ENCODE measurements at places on chromosomes 7 and 10.

DNA sequence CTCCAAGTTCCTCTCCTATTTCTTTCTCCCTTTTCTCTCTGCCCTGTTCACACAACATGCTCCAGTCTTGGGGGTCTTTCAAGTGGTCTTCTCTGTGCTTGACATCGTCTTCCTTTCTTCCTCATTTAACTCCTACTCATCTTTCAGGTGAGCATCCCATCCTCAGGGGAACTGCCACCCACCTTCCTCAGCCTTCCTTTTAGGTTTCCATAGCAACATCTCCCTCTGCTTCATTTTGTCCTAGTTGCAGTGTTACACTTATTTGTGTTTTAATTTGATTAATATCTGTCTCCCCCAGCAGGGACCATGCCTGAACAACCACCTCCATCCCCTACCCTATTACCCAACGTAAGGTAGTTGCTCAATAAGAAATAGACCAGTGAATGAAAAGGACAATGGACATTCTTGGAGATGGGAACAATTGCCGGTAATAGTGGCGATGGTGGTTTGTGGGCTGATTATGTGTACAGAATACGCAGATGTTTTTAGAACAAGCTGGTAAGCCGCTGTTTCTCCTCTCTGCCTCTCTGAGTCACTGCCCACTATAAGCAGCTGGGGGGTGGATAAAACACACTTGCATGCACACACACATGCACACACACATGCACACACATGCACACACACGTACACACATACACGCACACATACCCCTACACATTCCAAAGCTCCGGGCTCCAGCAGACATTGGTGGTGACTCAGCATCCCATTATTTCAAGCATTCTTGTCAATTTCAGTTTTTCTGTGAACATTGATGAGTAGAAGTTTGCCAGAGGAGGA, 251.6 kb downstream of the GATA3 start:
- DNase-seq, result no peak

DNA sequence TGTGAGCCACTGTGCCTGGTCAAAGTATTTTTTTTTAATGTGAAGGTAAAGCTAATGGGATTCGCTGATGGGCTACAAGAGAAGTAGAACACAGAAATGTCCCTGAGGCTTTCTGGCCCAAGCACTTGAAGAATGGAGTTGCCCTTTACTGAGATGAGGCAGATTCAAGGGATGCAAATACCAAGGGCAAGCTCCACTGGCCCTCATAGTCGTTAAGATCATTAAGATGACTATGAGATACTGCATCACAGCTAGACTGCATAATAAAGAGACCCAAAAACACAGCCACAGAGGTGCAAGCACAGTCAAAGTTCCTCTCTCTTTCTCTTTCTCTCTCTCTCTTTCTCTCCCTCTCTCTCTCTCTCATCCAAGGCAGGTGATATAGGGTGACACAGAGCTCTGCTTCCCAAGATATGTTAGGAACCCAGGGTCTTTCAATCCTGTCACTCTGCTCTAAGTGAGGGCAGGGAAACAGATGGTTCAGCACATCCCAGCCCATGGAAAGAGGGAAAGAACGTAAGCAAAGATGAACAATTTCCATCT, 117.4 kb downstream of the SFMBT2 start:
- DNase-seq, result no peak

DNA sequence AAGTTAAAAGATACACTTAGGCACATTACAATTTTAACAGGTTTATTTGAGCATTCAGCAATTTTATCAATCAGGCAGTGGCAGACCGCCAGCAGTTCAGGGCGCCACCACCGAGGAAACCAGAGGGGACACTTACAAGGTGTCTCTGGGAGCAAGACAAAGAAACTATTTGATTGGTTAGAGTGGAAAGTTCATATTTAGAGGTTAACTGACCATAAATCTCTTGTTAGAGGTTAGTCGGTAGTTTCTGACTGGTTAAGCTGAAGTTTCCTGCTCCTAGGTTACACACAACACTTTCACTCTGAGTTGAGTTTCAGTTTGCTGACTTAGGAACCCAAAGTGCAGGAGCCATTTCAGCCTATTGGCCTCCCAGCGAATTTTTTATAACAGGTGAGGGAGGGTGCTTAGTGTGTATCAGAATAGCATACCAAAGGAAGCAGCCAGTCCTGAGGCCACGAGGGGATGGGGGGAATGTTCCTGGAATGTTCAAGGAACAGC, 10.8 kb upstream of the PVRIG start:
- DNase-seq, result no peak

DNA sequence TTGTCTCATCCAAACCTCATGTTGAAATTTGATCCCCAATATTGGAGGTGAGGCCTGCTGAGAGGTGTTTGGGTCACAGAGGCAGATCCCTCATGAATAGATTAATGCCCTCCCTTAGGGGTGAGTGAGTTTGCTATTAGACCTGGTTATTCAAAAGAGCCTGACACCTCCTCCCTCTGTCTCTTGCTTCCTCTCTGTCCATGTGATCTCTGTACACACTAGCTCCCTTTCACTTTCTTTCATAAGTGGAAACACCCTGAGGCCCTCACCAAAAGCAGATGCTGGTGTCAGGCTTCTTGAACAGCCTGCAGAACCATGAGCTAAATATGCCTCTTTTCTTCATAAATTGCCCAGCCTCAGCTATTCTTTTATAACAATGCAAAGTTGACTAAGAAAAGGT, 447.1 kb downstream of the MDFIC start:
- no peak for DNase-seq

- DNase-seq, result no peak
These were observed 3.1 kb downstream of the PLAU start for GRCh38 chr10:73914036-73914435.

GRCh38 chr10:74175510-74176379, 24.7 kb downstream of the ADK start:
- no peak for DNase-seq

GRCh38 chr10:60099998-60100747, 193.8 kb upstream of the CCDC6 start:
- DNase-seq, result no peak

DNA sequence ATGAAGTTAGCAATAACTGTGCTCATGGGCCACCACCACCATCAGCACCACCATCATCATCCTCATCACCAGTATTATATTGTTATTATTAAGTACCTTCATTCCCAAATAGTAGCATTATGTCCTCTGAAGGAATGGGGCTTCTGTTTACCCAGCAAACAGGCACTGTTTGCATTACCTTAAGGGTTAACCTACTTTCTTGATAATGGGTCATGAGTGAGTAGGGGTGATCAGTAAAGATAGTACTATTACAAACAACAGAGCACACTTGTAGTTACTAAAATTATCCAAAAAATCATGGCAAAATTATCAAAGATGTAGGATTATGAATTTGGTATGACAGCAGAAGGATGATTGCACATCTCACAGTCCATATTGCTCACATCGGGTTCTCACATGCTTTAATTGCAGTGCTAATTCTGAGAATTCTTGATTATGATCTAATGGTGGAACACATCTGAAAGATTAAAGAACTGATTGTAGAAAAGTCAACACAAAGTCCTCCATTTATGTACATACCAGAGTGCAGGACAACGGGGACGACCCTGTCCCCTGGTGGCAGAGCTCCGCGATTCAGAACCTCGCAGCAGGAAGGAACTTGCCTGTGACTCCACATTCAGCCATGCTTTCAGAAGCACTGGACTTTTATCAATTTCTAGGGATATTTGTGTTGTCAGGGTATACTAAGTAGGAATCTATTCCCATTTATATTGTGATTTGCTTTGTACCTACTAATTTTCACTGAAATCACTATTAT, 31.0 kb downstream of the PDE1C start:
- DNase-seq, result no peak

Measured in stimulated activated CD8-positive, alpha-beta memory T cell treated with anti-CD3 and anti-CD28 coated beads, Interleukin-4, amount 100 ng/mL, for 1 hour (primary cell).